Activated CD4-positive, alpha-beta T cell treated with anti-CD3 and anti-CD28 coated beads, Interleukin-2, amount 10 ng/mL, durations not matched to agents 7 days and 5 days (primary cell): ENCODE measurements at places on chromosomes 12 and 14.

DNA sequence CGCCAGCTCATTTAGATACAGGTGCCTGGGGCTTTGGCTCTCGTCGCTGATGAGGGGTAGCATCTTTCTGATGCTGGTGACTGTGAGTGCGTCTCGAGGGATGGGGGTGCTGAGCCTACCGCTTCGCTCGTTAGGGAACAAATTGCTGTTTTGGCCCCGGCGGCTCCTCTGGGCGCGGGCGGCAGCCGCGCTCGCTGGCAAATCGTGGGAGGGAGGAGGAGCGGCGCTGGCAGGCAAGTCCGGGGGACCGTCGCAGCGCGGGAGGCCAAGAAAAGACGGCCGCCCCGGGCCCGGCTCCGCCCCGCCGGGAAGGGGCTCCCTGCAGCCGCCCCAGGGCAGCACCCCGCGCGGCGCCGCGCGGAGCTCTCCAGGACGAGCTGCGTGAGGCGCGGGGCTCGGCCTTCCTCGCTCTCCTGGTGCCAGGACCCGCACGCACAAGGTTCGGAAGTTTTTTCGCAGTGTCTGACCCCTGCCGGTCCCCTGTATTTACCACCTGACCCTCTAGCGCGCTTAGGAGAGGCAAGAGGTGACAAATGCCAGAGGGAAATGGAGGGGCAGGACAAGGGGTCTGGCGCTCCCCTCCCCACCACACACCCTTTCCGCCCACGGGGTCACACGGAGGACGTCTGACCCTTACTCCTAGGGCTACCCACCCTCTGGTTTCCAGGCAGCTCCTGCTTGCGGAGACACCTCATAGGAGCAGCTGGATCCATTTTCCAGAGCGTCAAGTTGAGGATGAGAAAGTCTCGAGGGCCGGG, 899 bp upstream of the KCNH3 start:
- DNase-seq, result no peak

GRCh38 chr12:77847060-77847541, 16.4 kb downstream of the NAV3 start:
- DNase-seq, result no peak

DNA sequence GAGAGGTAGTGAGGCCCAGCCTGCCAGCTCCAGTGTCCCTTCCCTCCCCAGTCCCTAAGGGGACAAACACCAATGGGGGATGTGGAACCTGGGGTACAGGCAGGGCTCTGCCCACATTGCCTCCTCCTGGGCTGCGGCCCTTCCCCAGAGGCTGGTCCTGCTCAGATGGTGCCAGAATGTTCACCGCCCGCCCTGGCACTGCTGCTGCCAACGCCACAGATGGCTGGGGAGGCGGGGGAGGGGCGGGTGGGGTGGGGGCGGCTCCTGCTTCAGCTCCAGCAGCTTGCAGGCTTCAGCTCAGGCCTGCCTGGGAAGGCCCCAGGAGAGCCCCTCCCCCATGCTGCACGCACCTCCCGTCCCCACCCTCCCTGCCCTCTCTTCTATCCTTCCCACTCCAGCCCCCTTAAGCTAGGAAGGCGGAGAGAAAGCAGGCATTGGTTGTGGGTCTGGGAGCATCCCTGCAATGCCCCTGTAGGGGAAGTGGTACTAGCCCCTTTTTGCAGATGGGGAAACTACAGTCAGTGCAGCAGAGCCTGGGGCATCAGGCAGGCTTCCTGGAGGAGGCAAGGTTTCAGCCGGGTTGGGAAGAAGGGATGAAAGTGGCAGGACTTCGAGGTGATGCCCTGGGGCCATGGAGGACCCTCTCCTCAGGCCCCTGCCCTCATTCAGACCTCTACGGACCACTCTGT, 2.0 kb upstream of the BEGAIN start:
- no peak for DNase-seq

DNA sequence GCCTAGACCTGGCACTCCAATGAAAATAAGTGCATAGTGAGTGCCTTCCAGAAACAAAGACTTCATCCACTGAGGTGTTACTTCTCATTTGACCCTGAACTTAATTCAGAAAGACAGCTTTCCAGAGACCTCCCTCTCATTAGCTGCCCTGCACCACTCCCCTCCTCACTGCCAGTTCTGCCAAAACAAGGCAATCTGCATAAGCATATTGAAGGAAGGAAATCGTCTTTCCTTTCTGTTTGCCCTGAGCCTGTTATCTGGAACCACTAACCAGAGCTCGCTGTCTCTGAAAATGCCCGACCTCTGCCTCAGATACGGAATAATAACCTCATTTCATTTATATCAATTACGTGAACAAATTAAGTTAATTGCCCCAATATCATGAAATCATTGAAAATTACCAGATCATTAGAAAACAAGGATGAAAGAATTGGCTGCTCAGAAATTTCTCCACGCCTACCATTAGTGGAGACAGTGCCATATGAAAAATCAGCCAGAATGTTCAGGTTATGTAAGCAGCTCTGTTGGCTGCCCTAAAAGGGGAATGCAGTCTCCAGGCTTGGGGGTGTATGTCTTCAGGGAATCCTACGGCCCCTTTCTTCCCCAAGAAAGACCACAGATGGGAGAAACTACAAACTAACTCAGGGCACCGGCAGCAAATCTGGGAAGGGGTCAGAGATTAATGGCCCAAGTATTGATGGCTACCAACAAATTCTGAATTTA, 149.9 kb upstream of the FKBP4 start:
- DNase-seq, result no peak

GRCh38 chr14:101409006-101409543, 152.2 kb upstream of the DIO3 start:
- DNase-seq, result no peak

DNA sequence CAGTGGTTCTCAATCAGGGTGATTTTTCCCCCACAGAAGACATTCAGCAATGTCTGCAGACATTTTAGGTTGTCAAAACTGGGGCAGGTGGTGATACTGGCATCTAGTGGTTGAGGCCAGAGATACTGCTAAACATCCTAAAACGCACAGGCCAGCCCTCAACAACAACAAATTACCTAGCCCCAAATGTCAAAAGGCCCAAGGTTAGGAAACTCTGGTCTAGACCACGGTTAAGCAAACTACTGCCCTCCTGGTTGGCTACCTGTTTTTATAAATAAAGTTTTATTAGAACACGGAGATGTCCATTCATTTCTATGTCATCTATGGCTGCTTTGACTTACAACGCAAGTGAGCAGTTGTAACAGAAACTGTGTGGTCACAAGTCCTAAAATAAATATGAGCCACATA, 186.7 kb downstream of the EFCAB11 start:
- peak; percentile 78 for DNase-seq

GRCh38 chr14:75341620-75342019, 63.0 kb downstream of the FOS start:
- DNase-seq, result no peak

DNA sequence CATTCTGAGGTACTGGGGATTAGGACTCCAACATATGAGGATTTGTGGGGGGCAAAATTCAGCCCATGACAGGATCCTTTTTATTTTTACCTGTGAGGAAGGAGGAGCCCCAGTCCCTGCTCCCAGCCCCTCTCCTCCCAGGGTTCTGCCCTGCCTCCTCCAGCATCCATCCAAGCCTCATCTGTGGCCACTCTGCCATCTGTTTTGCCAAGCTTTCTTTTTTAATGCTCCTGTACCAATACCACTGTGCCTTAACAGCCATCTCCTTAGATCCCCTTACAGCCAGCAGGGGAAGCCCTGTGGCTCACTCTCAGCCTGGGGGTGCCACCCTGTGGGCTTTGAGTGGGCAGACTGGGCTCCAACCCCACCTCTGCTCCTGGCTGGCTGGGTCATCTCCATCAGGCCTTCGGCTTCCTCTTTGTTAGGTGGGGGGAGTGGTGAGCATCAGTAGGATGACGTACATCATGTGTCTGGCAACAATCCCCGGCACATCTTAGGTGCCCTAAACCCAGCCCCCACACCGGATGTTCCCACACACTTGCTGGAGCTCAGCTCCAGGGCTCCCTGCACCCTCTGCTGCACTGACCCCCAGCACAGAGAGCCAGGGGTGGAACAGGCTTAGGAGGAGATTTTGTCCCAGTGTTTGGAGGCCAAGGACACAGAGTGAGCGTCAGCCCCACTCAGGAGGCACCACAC, 40.2 kb downstream of the CYP46A1 start:
- no peak for DNase-seq

DNA sequence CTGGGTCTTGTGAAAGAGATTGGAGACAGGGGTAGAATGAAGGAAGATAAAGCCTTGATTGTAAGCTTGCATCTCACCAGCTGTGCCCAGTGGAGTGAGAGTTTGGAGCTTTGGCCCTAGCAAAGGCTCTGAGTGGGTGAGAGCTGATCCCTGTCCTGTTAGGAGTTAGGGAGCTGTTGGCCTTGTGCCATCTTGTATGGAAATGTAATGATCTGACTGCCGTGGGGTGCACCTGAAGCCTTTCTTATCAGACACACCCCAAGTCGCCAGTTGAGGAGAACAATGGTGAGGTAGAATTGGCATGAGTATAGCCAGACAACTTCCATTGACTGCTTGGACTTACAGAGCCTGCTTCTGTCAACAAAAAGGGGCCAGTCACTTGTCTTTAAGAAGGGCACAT, 130.1 kb downstream of the PRKCH start:
- no peak for DNase-seq

DNA sequence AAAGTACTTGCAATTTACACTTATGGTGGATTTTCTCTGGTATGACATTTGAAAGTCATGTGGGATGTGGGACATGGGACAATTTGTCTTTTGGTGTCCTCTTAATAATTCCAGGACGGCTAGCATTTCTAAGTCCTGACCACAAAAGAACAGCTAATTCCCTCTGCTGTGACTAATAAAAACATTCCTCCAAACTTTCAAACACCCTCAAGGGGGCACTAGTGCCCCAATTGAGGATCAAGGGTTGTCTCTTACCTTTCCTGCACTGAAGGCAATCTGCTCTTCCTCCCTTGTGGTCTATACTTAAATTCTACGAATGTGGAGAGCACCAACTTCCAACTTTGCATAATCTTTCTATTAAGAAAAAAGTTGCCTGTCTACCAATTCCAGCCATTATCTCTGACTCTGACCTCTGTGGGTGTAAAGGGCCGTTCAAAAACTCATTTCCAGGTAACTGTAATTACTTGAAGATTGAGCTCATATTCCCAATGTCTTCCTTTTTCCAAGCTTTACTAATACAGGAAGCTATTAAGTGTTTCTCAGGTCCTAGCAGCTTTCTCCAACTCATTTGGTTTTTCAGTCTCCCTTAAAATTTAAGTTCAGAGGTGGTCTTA, 210.2 kb downstream of the PTPRO start:
- peak; percentile 71 for DNase-seq
